ENCODE measurements at places on chromosomes 11 and 22.

GRCh38 chr11:102583141-102583873 is 41.8 kb downstream of the MMP20 start:
- DNase-seq = no peak

DNA sequence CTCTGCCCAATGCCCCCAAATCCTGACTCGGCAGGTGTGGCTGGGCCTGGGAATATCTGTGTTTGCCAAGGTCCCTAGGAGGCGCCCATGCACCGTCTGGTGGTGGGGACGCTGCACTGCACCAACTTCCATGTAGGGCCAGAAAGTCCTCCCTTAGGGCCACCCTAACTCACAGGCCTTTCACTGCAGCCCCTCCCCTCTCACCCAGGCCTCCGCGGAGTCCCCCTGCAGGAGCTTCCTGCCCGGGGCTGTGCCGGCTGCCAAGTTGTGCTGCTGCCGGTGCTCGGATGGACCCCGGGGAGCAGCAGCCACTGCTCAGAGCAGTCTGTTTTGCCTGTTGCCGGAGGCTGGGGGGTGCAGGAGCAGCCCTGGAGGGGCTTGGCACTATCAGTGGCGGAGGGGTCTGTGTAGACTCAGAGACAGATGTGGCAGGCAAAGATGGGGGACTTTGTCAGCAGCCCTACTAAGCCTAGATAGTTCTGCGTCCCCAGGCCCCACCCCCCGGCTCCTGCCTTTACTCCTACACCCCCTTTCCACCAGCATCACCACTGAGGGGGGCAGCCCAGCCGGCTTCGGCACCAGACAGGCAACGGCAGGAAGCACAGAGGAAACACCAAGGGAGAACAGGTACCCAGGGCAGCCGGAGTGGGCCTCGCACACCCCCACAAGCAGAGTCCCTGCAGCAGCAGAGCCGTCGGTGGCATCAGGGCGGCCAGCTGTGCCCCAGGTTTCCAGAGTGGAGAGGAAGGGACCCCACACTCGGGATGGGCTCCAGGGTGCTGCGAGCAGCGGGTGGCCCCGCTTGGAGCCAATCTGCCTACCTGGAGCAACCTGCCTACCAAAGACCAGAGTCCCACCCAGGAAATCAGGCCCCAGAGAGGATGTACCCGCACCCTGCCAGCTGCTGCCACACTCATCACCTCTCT is 124.3 kb downstream of the TRIM29 start:
- DNase-seq = peak; percentile 63

DNA sequence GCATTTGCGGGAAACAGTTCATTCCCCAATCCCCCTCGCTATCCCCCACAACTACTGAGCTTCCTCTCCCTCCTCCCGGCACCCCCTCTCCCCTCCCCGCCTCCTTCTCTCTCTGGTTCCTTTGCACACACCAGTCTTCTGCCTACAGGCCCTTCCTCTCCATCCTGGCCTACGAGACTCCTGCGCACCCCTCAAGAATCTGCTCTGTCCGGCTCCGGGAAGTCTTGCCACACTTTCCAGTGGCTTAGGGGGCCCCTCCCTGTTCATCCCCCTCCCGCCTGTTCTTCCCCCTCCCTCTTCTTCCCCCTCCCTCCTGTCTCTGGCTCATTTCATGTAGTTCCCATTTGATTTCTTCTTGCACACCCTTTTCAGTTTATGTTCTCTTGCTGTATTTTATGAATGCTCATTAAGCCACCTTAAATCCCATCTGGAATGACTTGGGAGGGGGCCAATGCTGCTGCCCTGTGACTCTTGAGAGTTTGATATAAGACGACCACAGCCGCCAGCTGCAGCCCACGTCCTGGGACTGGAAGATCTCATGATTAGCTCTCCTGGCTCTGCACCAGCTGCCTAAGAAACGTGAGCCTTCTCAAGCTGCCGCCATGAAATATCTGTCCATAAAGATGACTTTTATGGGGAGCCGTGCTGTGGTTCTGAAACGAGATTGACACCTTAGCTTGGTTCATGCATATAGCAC is 50.9 kb downstream of the RPS6KA4 start:
- DNase-seq = no peak

GRCh38 chr22:17218341-17218740 is 894 bp downstream of the ADA2 start:
- DNase-seq = no peak

GRCh38 chr11:11313902-11314692 is 39.0 kb downstream of the CSNK2A3 start:
- no peak for DNase-seq

GRCh38 chr22:36343070-36343719 is 44.6 kb downstream of the MYH9 start:
- no peak for DNase-seq

- no peak for DNase-seq
These were observed 21.5 kb downstream of the PICALM start for GRCh38 chr11:86047275-86047991.
